Retina (tissue), 1 donor: ENCODE measurements at places on chromosomes 7 and 10.
A peak's percentile ranks its signal among the peaks of the same experiment; 100 is the strongest.

- DNase-seq, result no peak
Observed at GRCh38 chr10:92248566-92248965, 42.3 kb downstream of the CPEB3 start.

GRCh38 chr7:91288208-91288824 lies 24.1 kb downstream of the FZD1 start:
- no peak for DNase-seq

- no peak for DNase-seq
Observed at GRCh38 chr10:78553792-78554191, 515.0 kb upstream of the ZMIZ1 start.

- no peak for DNase-seq
Observed at GRCh38 chr7:100087055-100087750, 1.6 kb upstream of the COPS6 start.

DNA sequence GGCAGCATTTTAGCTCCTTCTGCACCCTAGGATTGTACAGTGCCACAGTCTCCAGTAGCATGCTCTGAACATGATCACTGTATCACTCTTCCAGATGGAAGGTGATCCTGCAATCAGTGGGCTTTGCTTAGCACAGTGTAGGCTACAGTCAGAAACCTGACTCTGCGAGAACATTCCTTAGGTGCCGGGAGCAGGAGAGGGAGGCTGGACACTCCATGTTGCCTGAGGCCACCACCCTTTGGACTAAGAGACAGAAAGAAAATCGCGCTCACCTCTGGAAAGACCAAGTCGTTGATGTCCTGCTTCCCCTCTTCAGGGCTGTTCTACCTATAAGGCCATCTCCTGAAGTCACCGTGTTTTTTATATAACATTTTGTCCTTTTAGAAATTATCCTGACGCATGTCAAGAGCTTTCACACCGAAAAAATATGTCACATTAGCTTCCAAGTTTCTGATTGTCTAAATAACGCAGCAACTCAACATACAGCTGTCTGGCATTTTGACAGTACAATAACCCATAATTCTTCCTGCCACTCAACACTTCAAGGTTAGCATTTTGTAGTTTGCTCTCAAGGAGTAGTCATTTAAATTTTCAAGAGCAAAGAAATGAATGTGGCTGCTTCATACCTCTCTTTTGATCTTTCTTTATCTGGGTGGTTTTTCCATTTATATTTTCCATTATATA lies 563.1 kb downstream of the LRMDA start:
- no peak for DNase-seq

GRCh38 chr7:131124001-131124629 lies 203.6 kb upstream of the MKLN1 start:
- no peak for DNase-seq

- DNase-seq, result peak; percentile 21
Observed at GRCh38 chr10:84424731-84425167, 96.4 kb downstream of the CCSER2 start.

- DNase-seq, result no peak
Observed at GRCh38 chr7:123769371-123769770, 20.6 kb upstream of the WASL start.

GRCh38 chr10:59337201-59337652 lies 25.1 kb downstream of the FAM13C start:
- DNase-seq, result no peak

GRCh38 chr10:83582407-83583095 lies 556.8 kb upstream of the GHITM start:
- DNase-seq, result no peak

GRCh38 chr10:112678581-112678980 lies 231.6 kb downstream of the VTI1A start:
- no peak for DNase-seq

GRCh38 chr10:20065814-20066213 lies 249.6 kb downstream of the PLXDC2 start:
- no peak for DNase-seq

DNA sequence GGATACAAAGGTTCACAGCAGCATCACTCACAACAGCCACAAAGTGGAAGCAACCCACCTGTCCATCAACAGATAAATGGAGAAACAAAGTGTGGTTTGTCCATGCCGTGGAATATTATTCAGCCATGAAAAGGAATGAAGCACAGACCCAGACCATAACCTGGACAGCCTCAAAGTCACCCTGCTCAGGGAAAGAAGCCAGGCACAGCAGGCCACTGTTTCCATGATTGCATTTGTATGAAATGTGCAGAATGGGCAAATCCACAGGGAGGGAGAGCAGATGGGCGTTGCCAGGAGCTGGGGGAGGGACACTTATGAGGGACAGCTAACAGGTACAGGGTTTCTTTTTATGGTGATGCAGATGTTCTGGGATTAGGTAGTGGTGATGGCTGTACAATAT lies 30.3 kb downstream of the FOXL3 start:
- DNase-seq, result no peak

DNA sequence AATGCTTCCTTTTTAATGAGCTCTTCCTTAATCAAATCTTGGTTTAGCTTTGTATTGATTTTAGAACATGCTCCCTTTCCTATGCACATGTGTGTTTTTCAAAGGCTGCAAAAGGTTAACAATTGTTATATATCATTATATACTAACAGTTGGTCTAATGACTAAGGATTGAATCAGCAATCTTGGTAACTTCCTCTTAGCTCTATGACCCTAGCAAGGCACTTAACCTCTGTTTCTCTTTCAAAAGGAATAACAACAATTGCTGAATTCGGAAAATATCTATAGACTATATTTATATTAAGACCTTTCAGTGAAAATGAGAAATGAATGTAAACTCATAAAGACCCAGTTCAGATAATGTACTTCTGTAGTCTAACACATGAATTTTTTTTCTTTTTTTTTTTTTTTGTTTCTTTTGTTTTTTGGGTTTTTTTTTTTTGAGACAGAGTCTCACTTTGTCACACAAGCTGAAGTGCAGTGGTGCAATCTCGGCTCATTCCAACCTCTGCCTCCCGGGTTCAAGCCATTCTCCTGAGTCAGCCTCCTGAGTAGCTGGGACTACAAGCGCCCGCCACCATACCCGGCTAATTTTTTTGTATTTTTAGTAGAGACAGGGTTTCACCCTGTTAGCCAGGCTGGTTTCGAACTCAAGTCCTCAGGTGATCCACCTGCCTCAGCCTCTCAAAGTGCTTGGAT lies 48.8 kb downstream of the HOXA1 start:
- no peak for DNase-seq

GRCh38 chr10:116215651-116216050 lies 57.4 kb downstream of the GFRA1 start:
- peak; percentile 14 for DNase-seq
